ENCODE measurements at places on chromosomes 7 and 10. TPM values are rescaled to one million over a fixed set of nuclear protein-coding genes. Genes with fewer than 3 reads are reported as not detected.

ATOH7 gene
- total RNA-seq: not detected

EPHB6 gene
- not detected for total RNA-seq

- H3K4me3 ChIP-seq: no peak overlapping the region
- 0 out of 2 replicates have a peak, but pooled peaks cover 1% of the 10 kb centered on the region for H3K27me3 ChIP-seq
- no peaks in the 10 kb centered on the region for H3K36me3 ChIP-seq
- H3K27ac ChIP-seq: no peak overlapping the region
- no peak for DNase-seq
- H3K4me1 ChIP-seq: no peaks in the 10 kb centered on the region
Observed at GRCh38 chr7:157813741-157814661, 477.2 kb downstream of the DNAJB6 start.

GPNMB gene
- total RNA-seq: 1.6 TPM

DNA sequence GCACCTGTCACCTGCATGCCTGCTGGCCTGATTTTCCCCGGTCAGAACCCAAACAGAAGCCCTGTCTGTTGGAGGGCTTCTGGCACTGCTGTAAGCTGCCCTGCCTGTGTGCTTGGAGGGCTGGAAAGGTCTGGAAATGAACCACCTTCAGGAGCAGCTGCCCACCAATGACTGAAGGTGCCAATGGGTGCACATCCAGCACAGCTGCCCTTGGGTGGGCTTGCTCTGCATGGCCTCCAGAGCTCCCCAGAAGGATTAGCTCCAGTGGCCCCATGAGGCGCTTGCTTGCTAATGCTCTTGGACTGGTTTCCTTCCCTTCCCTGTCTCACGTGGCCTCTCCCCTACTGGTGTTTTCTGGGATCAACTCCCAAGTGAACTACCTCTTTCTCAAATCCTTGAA, 43.2 kb downstream of the WDFY4 start:
- no peaks in the 10 kb centered on the region for H3K27me3 ChIP-seq
- H3K4me1 ChIP-seq: peaks cover under 1% of the 10 kb centered on the region
- no peak overlapping the region for H3K27ac ChIP-seq
- no peaks in the 10 kb centered on the region for H3K36me3 ChIP-seq
- no peak overlapping the region for H3K4me3 ChIP-seq

DNA sequence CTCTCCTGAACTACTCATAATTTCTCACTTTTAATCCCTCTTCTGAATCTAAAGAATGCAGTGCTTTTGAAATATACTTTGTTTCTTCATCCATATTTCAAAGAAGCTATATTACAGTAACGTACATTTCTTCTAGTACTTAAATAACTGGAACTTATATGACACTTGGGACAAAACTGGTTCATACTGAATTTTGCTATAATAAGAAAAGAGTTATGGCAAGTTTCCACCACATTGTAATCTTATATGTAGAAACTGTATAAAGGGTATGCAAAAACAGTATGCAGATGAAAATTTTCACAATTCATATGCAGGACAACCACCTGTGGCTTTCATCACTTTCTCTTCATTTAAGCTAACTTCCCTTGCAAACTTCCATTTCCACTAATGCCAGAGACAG, 785.7 kb downstream of the CNTNAP2 start:
- H3K36me3 ChIP-seq: no peaks in the 10 kb centered on the region
- no peak for DNase-seq
- no peaks in the 10 kb centered on the region for H3K27me3 ChIP-seq

All from HepG2 (cell line).